OCI-LY7 (cell line): ENCODE measurements at places on chromosomes 2 and 18.
A peak's percentile ranks its signal among the peaks of the same experiment; 100 is the strongest.

DNA sequence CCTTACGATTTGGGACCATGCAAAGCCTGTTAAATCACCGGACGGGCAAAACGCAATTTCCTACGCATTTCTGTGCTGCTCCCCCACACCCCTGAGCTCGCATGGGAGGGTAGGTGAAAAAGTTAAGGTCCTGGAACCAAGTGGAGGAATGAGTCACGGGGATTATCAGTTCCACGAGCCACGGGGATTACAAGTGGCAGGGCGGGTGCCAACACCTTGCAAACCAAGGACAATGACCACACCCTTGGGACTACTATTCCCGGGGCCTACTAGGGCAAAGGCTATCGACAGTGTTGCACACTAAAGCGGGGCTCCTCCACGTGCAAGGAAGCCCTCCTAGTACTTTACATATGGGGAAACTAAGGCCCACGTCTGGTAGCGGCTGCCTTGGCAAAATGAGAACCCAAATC, 447 bp downstream of the RETSAT start:
- DNase-seq = peak; percentile 20

DNA sequence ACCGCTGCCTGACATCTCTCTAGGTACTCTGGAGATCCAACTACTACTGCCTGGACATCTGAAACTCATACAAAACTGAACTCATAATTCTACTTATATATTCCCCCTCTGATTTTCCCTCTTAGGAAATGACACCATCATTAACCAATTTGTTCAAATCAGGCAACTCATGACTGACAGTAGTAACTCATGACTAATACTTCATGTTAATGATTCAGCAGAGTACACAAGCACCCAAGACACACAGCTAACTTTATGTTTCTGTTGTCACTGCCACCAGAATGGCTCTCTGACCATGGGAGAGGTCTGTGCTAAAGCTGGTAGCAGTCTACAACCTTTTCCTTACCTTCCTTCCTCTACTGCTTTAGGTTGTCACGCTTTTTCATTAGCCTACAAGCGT, 91.1 kb downstream of the ITSN2 start:
- no peak for DNase-seq

DNA sequence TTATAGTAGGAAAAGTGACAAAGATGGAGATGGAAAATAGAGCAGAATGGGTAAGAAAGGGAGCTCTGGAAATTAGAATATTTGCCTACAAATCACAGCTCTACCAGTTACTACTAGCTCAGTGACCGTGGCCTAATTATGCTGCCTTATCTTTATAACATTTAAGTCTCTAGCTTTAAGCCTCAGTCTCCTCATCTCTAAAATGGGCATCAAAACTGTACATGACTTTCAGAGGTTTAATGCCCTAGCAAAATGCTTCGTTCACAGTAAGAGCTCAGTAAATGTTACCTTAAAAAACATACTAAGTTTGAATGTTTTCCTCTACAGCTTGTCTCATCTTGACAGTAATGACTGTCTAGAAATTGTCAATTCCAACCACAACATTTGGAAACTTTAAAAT, 8.3 kb upstream of the PTPRM start:
- no peak for DNase-seq

DNA sequence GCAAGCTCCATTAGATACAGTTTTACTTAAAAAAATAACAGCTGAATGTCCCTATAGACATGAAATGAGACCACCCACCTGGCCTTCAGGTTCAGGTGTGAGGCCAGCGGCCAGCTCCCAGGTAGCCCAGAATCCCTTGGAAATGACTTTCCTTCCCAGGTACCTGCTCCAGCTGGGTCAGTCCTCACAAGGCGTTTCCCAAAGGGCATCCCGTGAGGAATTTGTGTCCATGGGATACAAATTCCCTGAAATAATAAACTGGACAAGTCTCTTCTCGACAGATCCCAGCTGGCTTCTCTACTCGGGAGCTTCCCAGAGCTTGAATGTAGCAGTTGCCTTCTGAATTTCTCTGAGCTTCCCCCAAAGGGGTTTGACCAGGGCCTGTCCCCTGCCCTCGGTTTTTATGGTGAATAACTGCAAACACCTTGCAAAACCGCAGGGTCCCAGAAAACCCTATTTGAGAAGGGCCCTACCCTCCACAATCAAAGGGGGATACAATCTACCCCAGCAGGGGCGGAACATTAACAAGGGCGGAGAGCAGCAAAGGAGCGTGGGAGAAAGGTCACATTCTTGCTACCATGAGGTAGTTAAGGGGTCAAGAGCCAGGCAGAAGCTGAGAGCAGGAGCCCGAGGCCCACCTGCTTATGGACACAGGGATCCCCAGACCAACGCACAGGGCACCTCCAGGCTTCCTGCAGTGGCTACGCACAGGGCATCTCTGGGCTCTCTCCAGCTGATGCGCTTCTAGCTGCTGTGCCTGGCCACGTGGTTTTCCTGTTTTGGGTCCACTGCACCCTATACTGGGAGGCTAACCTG, 107.7 kb downstream of the HDAC4 start:
- DNase-seq = no peak

DNA sequence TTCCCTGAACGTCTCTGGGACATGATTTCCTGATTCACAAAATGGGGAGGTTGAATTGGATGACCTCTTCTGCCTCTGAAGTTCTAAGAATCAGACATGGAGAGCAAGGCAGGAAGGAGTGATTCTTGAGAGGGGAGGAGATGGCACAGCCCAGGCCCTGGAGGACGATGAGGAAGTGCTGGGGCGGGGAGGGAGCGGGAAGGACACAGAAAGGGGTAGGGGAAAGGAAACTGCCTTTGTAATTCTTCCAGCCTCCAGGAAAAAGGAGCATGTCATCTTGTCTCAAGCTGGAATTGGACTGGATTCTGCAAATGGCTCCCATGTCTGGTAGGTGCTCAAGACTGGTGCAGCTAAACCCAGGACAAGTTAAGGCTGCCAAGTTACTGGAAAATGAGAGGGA, 97.0 kb upstream of the NCK2 start:
- DNase-seq = no peak

GRCh38 chr2:85814802-85815550, 61.2 kb downstream of the ATOH8 start:
- no peak for DNase-seq

GRCh38 chr18:35406666-35407065, 29.5 kb upstream of the ZNF396 start:
- DNase-seq = no peak

DNA sequence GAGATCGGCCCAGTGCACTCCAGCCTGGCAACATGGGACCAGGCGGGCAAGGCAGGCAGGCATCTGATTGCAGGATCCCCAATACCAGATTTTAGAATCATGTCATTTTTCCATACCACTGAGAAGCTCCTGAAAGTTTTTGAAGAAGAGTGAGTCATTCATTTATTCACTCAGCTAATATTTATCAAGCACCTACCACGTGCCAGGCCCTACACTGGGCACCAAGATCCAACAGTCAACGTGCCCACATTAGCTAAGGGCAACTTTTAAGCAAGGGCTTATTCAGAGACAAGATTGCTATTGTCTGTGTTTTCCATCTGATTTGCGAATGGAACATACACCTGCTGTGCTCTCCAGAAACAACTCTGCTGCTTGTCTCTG, 126.8 kb upstream of the LGALSL start:
- no peak for DNase-seq

GRCh38 chr2:48075631-48076030, 169.3 kb upstream of the FBXO11 start:
- DNase-seq = no peak

GRCh38 chr2:58449286-58450010, 208.3 kb upstream of the FANCL start:
- DNase-seq = peak; percentile 1

GRCh38 chr2:117407746-117408145, 406.7 kb upstream of the DDX18 start:
- DNase-seq = no peak

GRCh38 chr2:61763605-61764034, 90.2 kb downstream of the FAM161A start:
- no peak for DNase-seq

GRCh38 chr2:71102981-71103681, 26.9 kb downstream of the MCEE start:
- DNase-seq = no peak

GRCh38 chr2:172181840-172182239, 79.1 kb upstream of the DLX2 start:
- no peak for DNase-seq

DNA sequence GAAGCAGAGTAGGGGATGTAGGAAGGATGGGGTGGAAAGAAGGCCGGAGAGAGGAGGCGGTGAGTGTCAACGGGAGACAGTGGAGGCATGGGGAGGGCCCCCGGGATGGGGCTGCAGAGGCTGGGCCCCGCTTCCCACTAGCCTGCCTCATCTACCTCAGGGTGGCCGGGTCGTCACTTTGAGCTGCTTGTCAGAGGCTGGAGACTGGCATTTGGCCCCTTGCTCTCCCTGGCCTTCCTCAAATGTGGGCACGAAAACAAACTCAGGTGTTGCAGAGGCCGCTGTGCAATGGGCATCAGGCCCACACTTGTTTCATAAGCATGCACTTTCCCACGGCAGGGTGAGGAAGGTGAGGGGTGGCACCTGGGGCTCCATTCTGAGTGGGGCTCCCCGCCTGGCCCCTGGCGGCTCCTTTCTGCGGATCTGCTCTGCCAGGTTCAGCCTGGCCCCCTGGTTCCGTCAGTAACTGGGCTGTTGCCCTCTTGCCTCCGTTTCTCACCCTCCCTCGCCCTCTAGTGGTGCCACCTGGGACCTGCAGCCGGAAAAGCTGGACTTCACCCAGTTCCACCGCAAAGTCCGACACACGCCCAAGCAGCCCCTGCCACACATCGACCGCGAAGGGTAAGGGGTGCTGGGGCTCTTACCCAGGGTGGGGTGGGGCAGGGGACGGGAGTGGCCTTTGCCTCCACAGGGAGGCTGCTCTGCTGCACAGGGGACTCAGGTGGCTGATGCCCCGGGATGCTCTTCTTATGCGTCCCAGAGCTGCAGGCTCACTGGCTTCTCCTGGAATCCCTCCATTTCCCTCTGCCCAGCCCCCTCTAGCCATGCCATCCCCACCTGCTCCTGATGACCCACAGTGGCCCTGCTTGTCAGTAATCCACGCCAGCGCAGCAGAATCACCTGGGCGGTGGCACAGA, 125.4 kb downstream of the CTIF start:
- peak; percentile 25 for DNase-seq

DNA sequence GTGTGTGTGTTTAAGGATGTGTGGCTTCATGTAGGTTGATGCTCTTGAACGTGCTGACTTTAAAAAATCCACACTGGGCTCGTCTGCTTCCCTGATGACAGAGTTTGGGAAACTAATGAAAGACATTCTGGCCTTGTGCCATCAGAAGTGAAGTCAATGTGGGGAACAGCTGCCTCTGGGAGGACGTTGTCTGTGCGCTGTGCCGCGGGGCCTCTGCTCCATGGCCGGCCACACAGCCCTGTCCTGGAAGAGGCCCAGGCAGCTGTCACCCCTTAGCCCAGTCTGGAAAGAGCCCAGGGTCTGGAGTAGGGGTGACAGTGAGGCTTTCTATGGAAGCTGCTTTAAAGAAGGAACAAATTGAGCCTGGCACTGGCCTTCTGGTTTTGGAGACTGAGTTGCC, 155.8 kb downstream of the SH3RF3 start:
- DNase-seq = no peak

GRCh38 chr2:61988462-61989366, 83.2 kb downstream of the COMMD1 start:
- no peak for DNase-seq

DNA sequence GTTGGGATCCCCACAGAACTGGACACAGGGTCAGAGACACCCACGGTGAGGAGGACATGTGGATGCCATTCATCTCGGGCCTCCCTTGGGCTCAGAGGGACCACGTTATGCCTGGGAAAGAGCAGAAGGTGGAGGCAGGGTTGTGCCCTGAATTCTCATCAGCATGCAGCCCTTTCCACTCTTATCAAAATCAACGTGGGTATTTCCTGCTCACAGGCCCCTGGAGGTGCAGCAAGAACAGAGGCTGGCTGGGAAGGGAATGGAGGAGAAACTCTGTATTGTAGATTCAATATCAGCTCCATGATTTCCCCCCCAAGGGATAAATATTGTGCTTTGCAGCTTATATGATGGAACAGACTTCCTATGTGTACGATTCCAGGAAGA, 90.9 kb downstream of the SETBP1 start:
- no peak for DNase-seq

- DNase-seq = no peak
These were observed 195.4 kb upstream of the KLHL14 start for GRCh38 chr18:32968248-32968647.

GRCh38 chr2:207434306-207434705, 95.5 kb upstream of the CREB1 start:
- no peak for DNase-seq

DNA sequence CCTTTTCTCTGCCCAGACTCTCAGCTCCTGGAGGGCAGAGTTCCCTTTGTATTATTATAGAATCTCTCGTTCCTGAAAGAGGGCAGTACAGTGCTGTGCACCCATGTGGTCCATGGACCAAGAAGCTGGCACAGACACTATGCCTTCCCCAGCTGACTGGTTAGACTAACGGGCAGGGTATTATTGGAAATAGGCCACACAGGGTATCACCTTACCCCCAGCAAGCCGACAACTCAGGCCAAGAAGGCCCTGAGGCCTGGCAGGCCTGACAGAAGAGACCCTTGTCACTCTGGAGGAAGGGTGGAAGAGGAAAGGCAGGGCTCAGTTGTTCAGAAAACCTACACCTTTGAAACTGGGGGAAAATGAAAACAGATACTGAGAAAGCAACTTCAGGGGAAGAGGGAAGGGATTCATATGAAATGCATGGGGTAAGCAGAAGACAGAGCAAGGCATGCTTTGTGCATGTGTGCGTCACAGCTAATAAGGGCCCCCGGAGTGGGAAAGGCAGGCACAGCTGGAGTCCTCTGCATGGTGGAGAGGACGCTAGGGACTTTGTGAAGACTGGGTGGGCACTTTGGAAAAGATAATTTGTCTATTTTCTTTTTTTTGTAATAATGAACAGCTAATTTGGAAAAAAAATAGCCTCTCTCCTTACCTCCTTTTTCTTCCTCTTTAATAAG, 476.8 kb upstream of the CELF4 start:
- DNase-seq = no peak
